ENCODE measurements at places on chromosomes 5 and 9.

GRCh38 chr9:93091056-93091452 is 5.0 kb upstream of the CARD19 start:
- peak; percentile 14 for DNase-seq

GRCh38 chr9:134297083-134297410 is 29.2 kb upstream of the RXRA start:
- DNase-seq: no peak

DNA sequence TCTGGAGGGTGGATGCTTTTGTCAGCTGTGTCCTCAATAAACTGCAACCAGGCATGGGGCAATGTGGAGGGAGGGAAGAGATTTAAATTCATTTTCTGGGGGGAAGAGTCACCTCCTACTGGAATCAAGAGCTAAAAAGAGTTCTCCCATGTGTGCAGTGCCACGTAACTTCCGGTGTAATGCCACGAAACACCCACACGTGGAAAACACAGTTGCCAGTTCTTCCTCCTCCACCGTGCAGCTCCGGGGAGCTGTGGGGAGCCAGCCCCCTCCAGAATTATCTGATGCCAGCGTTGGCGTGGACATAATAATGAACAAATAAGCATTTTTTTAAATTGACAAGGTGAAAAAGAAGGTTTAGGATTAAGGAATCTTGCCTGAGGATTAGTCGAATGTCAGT is 32.1 kb upstream of the MED10 start:
- DNase-seq: no peak

DNA sequence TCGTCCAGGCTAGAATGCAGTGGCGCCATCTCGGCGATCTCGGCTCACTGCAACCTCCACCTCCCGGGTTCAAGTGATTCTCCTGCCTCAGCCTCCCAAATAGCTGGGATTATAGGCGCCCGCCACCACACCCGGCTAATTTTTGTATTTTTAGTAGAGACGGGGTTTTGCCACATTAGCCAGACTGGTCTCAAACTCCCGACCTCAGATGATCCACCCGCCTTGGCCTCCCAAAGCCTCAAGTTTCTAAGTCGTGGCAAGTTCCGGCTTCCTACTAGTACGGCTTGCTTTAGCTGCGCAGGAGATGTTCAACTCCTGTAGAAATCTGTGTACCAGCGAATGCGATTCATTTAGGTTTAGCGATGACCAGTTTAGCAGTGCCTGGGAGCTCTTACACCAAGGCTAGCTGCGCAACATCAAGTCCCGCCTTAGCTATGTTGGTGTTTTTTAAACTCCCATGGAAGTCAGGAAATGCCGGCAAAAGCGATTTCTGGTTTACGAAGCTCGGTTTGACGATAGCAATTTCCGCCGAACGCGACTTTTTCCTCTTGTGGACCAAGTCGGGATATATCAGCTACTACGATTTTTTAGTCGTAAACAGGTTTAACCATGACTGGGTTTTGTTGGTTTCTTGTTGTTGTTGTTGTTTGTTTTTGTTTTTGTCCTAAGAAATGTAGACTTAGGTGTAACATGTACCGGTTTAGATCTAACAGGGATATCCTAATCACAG is 46.4 kb downstream of the ANXA2R start:
- DNase-seq: peak; percentile 71

DNA sequence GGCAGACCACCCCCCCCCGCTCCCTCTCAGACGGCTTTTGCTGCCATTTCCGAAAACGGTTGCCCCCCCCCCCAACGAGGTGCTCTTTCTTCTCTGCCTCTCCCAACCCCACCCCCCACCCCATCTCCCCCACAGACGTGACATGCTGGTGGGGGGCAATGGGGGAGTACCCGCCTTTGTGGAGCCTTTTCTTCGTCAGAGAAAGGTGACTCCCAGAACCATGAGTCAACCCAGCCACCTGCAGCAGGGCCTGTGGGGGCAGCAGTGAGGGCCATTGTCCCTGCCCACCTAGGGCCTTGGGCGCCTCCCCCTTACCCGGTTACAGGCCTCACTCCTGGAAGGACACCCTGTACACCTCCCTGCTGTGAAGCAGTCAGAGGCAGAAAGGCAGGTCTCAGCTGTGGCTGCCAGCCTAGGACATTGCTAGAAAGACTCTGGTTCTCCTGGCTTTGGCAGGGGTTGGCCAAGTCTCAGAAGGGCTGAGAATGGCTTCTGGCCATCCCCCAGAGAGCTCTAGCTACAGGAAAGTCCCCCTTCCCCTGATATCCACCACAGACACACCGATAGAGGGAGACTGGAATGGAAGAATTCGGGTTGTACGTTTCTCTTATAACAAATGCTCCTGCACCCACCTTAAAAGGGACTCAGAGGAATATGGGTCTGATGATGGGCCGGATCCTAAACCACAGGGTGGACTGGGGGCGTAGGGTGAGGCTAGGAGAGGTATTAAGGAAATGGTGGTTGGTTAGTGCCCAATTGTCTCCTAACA is 2.2 kb downstream of the DNAJB5 start:
- peak; percentile 33 for DNase-seq

- no peak for DNase-seq
Observed at GRCh38 chr5:56831773-56832172, 16.4 kb downstream of the MAP3K1 start.

DNA sequence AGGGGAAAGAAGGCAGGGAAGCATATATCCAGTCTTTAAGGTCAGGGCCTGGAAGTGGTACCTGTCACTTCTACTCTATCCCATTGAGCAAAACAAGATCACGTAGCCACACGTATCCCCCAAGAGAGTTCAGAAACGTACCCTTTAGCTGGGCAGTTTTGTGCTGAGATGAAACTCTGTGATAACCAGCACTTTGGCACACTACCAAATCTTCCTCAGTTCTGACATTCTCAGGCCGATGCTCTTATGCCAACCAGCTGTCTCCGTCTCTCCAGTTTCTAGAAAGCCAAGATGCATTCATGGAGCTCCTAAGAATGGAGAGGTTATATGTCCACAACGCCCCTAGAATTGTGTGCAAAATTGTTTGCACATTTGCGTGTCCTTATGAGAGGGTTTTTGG is 176.6 kb upstream of the MSX2 start:
- no peak for DNase-seq

- no peak for DNase-seq
Observed at GRCh38 chr9:108515856-108516255, 339.9 kb downstream of the ACTL7B start.

DNA sequence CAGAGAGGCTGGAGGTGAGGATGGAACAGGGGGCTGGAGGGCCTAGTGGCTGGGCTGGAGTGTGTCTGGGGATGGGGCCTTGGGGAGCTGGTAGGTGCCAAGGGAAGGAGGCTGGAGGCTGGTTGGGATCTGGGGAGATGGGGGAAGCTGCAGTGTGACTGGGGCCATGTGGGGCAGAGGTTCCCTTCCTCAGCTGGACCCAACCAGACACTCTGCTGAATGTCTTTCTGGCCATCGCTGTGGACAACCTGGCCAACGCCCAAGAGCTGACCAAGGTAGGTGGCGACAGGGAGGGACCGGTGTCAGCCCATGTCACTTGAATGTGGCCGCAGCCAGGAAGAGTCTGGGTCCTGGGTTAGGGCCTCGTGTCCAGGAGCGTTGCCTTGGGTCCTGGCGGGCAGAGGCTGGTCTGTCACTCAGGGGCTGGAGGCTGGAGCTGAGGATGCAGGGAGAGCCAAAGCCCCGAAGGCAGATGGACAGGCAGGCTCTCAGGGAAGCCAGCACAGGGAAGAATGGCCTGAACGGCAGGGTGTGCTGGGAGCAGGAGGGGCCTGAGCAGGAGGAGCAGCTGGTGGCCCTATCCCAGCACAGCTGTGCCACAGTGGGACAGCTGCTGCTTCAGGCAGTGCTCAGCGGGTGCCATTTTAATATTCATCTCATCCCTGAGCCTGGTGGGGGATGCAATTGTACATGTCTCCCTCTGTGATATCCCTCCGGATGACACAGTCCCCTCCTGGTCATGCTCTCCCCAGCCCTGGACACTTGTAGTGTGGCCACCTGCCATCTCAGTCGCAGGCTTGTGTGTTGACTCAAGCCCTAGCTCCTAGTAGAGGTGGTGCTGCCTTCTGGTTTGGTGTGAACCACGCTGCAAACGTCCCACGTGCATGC is 132.5 kb downstream of the CACNA1B start:
- DNase-seq: no peak

DNA sequence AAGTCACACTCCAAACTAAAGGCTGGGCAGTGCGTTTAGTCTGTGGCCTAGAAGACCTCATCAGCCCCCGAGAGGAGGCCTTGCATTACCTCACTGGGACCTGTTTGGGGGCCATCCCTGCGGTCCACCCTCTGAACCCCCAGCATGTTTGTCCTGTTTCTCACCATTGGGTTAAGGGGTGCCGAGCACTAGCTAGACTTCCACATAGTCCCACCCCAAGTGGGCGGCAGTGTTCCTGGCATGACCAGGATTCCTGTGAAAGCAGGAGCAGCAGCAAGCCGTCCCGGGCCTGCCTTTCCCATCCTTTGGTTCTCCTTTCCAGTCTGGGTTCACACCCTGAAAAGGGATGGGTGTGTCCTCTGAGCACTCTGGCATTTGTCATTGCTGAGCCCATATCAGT is 26.6 kb upstream of the SAP30L start:
- DNase-seq: no peak

GRCh38 chr5:7394889-7395431 is 978 bp upstream of the ADCY2 start:
- DNase-seq: no peak

DNA sequence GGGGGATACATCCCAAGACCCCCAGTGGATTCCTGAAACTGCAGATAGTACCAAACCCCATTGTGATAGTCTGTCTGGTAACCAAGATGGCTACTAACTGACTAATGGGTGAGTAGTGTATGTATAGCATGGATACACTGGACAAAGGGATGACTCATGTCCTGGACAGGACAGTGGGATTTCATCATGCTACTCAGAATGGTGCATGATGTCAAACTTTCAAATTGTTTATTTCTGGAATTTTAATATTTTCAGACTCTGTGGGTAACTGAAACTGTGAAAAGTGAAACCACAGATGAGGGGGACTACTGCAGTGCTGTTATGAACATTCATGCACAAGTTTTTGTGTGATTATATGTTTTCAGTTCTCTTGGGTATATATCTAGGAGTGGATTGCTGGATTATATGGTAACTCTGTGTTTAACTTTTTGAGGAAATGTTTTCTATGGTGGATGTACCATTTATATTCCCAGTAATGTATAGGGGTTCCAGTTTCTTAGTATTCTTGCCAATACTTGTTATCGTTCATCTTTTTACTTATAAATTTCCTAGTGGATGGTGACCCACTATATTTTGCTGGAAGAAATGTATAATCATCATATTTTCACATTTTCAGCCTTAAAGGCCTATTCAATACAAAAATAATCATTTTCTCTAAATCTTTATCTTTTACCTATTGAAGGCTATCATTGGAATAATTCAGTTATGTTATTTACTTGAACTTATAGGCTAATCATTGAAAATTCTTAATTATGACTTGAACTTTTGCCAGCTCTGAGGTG is 140.9 kb downstream of the NR3C1 start:
- DNase-seq: no peak

- DNase-seq: no peak
Observed at GRCh38 chr5:148388696-148389095, 4.9 kb downstream of the FBXO38 start.

DNA sequence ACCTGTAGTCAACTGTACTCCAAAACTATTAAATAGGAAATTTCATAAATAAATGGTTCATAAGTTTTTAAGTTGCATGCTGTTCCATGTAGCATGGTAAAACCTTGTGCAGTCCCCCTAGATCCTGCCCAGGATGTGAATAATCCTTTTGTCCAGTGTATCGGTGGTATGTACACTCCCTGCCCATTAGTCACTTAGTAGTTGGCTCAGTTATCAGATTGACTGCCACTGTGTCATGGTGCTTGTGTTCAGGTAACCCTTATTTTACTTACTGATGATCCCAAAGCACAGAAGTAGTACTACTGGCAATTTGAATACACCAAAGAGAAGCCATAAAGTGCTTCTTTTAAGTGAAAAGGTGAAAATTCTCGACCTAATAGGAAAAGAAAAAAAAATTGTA is 134.2 kb downstream of the RNF180 start:
- no peak for DNase-seq

- DNase-seq: no peak
Observed at GRCh38 chr5:126443374-126443851, 20.2 kb downstream of the GRAMD2B start.

- DNase-seq: no peak
Observed at GRCh38 chr5:16028708-16029107, 150.9 kb downstream of the MARCHF11 start.

GRCh38 chr9:107266624-107267368 is 16.3 kb upstream of the RAD23B start:
- no peak for DNase-seq

GRCh38 chr5:169886033-169886432 is 94.3 kb downstream of the INSYN2B start:
- DNase-seq: no peak

GRCh38 chr9:21154018-21154608 is 12.3 kb downstream of the IFNA21 start:
- DNase-seq: no peak

- no peak for DNase-seq
Observed at GRCh38 chr5:141508798-141509611, 20.1 kb downstream of the PCDHGC5 start.

- no peak for DNase-seq
Observed at GRCh38 chr5:108797396-108797795, 49.7 kb downstream of the FER start.

GRCh38 chr9:20599195-20599594 is 23.1 kb downstream of the MLLT3 start:
- DNase-seq: no peak

DNA sequence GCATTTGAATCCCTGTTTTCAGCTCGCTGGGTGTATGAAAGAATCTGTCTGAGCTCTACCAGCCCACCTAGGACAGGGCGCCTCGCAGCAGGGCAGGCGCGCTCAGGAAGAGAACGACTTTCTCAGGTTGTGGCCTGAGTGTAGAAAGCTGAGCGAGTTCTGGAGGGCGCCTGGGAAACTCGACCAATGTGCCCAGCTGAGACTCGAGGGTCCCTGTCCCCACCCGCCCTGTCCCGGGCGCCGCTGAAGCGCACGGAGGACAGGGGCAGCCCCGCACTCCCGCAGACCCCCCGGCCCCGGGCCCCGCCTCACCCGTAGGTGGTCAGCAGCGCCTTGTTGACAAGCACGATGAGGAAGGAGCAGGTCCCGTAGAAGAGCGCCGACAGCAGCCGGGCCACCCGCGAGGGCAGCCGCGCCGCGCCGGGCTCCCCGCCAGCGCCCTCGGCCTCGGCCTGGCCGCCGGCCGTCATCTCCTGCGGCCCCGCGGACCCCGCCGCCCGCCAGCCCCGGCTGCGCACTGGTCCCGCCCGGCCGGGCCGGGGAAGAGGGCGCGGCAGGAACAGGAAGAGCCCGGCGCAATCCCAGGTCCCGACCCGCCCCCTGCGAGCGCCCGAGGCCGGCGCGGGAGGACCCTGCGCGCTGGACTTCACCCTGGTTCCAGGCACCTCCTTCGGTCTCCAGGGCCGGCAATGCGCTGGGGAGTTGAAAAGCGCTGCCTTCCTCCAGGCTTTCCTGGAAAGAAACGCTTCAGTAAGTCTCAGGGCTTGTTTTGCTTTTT is at the start of gene SLC35D2:
SLC35D2 (minus strand) TSS at position 547 of the 778 bp plus-strand sequence; CDS start at position 470, 77 bp downstream.
- peak; percentile 38 for DNase-seq

- no peak for DNase-seq
Observed at GRCh38 chr9:99635032-99635431, 186.7 kb upstream of the NR4A3 start.

Data from activated T-cell treated with anti-CD3 and anti-CD28 coated beads, Interleukin-2, amount 50 U/mL, for 1 hour (primary cell).